ENCODE measurements at places on chromosomes 1 and 21.

DNA sequence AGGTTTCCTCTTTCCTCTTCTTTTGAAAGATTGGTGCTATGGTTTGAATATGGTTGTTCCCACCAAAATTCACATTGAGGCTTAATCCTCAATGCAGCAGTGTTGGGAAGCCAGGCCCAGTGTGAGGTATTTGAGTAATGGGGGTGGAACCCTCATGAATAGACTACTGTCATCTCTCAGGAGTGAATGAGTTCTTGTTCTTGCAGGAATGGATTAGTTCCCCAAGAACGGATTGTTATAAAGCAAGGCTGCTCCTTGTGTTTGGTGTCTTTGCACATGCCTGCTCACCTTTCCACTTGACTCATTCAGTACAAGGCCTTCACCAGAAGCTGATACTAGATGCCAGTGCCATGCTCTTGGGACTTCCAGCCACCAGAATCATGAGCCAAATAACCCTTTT is 223.2 kb downstream of the BACH1 start:
- DNase-seq, result no peak

- DNase-seq, result no peak
These were observed 74.1 kb upstream of the POU3F1 start for GRCh38 chr1:38120552-38121230.

- DNase-seq, result no peak
These were observed 15.7 kb downstream of the FOXJ3 start for GRCh38 chr1:42319128-42319851.

DNA sequence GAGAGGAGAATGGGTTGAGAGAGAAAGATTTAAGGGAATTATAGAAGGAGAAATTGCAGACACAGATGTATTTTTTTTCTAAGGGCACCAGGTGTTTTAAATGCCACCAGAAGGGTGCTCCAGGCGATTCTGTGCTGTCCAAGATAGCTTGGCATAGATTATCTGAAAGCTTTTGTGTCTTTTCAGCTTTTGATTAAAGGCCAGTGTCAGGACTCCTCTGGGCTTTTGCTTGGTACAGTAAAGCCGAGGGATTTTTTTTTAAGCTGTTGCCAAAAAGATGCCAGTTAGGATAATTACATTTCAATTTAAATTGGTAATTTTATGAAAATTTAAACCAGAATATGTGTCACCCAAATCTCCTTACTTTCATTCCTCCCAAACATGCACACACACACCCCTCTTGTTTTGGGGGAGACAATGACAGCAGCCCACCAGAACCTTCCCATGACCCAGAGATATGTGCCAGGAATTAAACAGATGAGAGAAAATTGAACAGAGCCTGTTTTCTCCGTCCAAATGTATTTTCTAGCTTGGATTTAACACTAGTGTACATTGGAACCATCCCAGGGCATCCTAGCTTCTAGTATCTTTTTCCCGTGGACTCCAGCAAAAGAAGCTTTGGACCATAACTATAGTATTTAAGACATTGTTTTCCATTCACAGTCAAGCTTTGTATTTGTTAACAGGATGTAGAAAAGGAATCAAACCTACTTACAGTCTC is 670.7 kb upstream of the CXADR start:
- DNase-seq, result no peak

- no peak for DNase-seq
These were observed 96.6 kb downstream of the DNM3 start for GRCh38 chr1:171937938-171938337.

- no peak for DNase-seq
These were observed 2.1 kb downstream of the RPS6KA1 start for GRCh38 chr1:26531651-26532131.

GRCh38 chr1:170808216-170808885 is 127.0 kb upstream of the MROH9 start:
- DNase-seq, result no peak

DNA sequence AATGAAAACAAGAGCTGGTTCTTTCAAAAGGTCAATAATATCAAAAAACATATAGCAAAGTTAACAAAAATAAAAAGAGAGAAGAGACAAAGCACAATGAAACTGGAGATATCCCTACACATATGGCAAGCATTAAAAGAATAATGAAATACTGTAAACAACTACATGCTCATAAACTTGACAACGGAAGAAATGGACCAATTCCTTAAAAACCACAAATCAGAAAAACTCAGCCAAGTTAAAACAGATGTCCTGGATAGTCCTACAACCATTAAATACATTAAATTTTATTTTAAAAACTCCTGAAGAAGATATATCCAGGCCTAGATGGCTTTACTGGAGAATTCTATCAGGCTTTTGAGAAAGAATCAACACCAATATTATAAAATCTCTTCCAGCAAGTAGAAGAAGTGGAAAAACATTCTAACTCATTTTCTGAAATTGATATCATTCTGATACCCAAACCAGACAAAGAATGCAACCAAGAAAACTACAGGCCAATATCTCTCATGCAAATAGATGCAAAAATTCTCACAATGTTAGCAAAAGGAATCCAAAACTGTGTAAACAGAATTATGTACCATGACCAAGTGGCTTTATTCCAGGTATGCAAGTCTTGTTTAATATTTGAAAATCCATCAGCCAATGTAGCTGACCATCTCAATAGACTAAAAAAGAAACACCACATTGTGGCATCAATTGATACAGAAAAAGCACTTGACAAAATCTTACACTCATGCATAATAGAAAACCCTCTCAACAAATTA is 56.1 kb upstream of the LRRC7 start:
- no peak for DNase-seq

DNA sequence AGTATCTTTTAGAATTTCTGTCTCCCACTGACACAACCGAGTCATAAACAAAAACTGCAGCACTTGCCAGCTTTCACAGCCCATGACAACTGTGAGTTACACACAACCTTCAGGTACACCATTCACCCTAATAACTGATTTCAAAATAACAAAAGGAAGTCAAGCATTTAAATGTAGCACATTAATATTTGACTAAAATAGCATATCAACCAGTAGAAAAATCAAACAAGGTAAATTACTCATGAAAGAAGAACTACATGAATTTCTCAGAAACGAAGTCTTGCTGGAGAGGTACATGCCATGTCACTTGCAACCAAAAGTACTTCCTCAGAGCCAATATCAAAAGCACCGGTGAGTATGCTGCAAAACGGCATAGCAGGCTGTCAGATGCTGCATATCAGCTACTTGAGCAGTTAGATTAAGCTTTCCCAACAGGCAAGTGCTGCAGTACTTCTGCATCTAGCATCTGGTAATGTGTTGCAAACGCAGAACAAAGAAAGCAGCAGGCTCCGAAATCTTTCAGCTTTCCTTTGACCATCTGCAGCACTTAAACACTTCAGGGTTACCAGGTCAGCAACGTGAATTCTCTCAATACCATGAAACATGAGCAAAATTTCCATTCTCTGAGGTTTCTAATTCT is 223.2 kb downstream of the SMYD3 start:
- no peak for DNase-seq

DNA sequence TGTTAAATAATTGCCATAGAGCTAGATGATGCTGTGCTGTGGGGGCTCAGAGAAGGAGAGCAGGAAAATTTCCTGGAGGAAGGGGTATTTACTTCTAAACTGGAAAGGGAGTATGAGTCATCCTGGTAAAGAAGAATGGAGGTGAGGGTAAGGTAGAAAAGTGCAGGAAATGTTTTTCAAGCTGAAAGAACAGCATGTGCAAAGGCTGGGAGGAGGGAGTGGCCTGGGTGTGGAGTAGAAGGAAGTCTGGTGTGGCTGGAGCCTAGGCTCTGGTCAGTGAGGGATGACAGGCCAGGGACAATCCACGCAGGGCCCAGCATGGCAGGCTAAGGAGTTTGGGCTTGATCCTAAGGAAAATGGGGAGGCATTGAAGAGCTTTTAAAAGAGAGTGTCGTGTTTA is 45.9 kb downstream of the MATN1 start:
- no peak for DNase-seq

DNA sequence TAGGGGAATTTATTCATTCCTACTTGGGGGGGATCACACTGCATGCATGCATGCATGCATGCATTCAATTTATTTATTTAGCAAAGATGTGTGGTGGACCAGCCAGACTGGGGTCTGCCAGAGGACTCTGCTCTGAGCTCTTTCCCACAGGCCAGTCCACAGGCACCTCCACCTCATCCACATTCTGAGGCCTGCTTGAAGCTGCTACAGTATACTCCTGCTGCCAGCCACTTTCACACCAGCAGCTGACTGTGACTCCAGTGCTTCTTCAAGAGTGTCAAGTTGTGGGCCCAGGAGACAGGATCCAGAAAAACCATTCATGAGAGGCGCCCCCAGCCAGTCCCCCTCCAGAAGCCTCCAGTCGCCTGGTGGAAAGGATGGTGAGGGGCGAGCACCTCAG is 30.9 kb downstream of the SSBP3 start:
- no peak for DNase-seq

- no peak for DNase-seq
These were observed 289.5 kb downstream of the OMA1 start for GRCh38 chr1:58257003-58257402.

DNA sequence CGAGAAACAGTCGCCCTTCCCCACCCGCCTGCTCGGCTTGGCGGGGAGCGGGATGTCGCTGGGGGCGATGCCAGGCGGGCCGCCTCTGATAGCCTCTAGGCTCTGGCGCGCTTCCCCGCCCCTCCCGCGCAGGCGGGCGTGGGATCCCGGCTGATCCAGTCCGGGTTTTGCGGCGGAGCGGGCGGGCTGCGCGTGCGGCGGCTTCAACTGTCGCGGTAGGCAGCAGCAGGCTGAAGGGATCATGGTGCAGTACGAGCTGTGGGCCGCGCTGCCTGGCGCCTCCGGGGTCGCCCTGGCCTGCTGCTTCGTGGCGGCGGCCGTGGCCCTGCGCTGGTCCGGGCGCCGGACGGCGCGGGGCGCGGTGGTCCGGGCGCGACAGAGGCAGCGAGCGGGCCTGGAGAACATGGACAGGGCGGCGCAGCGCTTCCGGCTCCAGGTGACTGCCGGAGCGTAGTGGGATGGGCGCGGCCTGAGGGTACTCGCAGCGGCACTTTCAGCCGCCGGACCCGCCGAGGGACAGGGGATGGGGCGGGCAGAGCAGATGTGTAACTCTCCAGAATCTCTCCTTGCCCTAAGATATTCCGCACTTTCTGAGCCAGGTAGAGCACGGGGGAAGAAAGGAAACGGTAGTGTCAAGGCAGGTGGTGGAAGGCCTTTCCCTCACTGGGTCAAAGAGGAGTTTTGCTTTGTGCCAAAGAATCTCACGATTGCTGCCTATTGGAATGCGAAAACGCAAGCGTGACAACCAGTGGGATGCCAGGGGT is at the start of gene FAAH:
Gene FAAH (plus strand): TSS at position 210 of the 764 bp plus-strand sequence. CDS start 32 bp downstream, at position 242.
- DNase-seq, result peak; percentile 15

DNA sequence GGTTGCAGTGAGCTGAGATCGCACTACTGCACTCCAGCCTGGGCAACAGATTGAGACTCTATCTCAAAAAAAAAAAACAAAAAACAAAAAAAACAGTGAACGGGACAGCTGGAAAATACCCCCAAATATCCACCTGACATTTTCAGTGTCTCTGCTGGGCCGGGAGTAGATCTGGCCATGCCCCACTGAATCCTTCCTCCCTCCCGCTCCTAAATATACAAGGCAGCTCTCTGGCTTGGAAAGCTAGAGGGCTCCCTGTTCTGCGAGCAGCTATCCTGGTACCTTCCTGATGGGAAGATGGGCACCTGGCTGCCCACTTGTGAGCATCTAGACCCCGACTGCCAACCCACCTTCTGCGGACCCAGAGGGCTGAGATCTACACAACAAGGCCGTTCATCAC is 21.4 kb downstream of the SPSB1 start:
- no peak for DNase-seq

- no peak for DNase-seq
These were observed 732 bp downstream of the ABCG1 start for GRCh38 chr21:42219606-42220137.

GRCh38 chr1:164683235-164683634 is 124.3 kb downstream of the PBX1 start:
- no peak for DNase-seq

- no peak for DNase-seq
These were observed 50.6 kb downstream of the CHML start for GRCh38 chr1:241589521-241589920.

GRCh38 chr1:186849271-186849671 is 20.5 kb downstream of the PLA2G4A start:
- no peak for DNase-seq

- DNase-seq, result no peak
These were observed 22.6 kb upstream of the COL9A2 start for GRCh38 chr1:40339420-40340323.

- no peak for DNase-seq
These were observed 5.3 kb downstream of the CELSR2 start for GRCh38 chr1:109254621-109255096.

GRCh38 chr1:25587290-25587689 is 29.3 kb upstream of the MAN1C1 start:
- DNase-seq, result no peak

DNA sequence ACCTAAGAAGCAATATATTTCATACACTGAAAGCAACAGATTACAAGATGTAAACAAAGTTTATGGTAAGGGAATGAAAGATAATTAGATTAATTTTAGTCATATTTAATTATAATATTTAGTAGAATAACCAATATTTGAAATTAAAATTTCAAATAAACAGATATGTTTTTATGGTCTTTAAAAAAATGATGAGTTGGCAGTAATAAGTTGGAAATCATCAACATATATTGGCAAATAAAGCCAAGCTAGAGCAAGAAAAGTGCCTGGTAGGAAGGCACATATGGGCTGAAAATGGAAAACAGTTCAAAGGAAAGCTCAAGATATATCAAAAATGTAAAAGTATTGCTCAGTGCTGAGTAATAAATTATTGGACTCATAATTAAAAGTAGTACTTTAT is 1274.0 kb downstream of the AMY1C start:
- no peak for DNase-seq

GRCh38 chr1:193846411-193846810 is 660.0 kb upstream of the B3GALT2 start:
- no peak for DNase-seq

DNA sequence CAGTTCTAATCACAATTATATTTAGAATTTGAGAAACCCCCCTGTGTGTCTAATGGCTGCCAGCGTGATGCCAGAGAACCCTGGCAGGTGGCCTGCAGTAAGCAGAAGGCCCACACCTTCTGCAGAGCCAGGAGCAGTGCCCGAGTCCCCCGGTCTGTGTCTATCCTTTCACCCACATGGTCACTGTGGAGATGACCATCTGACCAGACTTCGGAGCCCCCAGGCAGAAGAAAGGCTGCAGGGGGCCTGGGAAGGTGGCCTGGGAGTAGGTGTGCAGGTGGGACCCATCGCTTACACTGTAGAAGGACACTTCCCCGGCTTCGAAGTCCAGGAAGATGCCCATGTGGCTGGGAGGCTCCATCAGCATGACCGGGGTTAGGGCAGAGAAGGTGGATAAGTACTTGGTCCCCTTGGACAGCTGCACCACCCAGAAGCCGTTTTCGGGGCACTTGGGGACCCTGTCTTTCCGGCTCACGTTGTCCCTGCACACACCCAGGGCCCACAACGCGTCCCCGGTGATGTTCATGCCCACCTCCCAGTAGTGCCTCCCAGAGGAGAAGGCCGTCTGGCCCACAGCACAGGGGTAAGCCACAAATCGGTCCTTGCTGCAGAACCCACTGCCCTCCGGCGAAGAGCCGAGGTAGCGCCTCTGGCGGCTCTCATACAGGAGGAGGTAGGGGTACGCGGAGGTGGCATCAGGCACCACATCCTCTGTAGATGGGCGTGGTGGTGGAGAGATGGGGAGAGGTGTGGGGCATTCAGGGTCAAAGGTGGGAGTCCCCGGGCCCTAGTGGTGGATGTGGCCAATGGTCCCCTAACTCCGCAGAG is 1.6 kb upstream of the TRIM11 start:
- DNase-seq, result no peak
